Type B pancreatic cell (in vitro differentiated cells): ENCODE measurements at places on chromosomes 6 and 20. TPM values are rescaled to one million over a fixed set of nuclear protein-coding genes. Genes with fewer than 3 reads are reported as not detected.

LAMP5 gene
- total RNA-seq: 3.3 and 7.6 TPM in 2 replicates

SMLR1 gene
- 0.53 and 1.3 TPM in 2 replicates for total RNA-seq

MDN1 gene
- 36.7 and 43.1 TPM in 2 replicates for total RNA-seq

SLC22A7 gene
- 0.12 TPM in 1 of 2 replicates, not detected in the other for total RNA-seq

TFAP2C gene
- total RNA-seq: 20.5 and 71.7 TPM in 2 replicates

ELOVL2 gene
- total RNA-seq: 2.2 and 3.8 TPM in 2 replicates

DNA sequence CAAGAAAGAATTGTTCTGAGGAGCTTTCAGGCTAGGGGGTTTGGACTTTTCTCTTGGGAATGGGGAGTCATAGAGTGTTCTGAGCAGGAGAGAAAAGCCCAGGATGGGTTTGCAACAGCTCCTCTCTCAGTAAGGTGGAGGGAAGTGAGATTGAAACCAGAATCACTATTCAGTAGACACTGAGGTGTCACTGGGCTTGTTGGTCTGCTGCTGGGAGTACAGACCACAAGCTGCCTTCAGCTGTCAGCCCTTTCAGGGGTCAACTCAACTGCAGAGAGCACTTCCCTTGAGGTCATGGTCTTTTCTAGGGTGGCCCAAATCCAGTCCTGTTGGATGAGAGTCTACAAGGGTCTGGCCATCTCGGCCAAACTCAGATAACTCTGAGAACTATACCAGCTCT is 12.9 kb upstream of the FOXA2 start:
- DNase-seq: no peak

- no peak for DNase-seq
These were observed 37.0 kb downstream of the CDKAL1 start for GRCh38 chr6:20571261-20571660.

DNA sequence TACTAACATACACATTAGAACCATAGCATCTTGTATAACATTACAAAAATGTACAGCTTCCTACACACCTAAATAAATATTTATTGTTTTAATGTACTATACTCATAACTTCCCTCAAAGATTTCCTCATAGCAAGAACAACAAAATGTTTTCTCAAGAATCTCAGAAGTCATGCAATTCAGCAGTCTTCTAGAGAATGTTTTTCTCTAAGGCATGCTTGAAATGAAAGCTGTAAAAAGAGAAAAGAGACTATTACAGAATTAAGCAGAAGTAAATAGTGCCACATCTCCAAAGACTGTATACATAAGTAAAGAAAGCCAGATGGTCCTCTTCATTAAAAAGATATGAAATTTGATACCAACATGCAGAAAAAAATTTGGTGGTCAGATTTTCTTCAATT is 672.2 kb downstream of the EPM2A start:
- DNase-seq: no peak

- no peak for DNase-seq
These were observed 89.1 kb downstream of the FUT9 start for GRCh38 chr6:96104910-96105309.

DNA sequence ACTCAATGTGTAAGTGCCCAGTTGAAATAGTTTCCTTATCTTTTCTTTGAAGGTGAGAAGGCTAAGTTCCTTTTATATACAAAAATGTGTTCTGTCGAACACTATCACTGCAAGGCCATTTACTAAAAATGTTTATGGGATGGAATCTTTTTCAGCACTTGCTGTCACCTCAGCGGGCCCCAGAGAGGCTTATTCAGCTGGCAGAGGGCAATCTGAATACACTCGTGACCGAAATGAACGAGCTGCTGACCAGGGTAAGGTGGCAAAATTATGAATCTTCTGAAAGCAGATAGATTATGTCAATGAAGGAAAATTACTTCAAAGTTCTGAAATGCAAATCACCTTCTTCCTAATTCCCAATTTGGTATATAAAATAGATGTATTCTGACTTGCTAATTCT is 340.2 kb downstream of the ARHGAP18 start:
- DNase-seq: no peak

DNA sequence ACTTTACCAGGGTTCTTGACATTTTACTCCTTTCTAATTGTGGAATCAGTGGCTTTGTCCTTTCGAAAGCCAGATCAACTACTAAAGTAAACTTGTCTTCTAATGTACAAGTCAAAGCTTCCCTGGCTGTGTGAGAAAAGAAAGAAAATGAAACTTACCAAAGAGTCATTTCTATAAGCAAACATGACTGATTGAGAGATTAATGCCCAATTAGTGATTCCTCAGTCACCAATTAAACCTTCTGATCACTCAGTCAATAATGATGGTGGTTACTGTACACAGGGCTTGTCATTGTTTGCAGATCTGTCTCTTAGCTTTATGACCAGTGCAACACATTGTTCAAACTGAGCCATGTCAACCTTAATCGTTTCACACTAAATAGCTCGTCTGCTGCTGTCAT is 1168.4 kb upstream of the CITED2 start:
- DNase-seq: no peak

DNA sequence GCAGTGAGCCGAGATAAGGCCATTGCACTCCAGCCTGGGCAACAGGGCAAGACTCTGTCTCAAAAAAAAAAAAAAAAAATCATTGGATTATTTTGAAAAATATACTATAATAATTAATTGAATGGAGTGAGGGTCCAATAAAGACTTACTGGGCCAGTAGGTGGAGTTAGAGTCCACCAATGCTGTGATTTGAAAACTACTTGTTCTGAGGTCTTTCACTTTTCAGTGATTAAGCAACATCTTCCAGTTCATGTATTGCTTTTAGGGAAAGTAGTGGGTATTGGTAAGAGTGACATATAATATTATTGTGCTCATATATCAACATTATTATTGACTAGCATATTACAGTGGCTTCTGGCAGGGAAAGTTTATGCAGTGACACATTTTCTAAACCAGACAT is 530.3 kb downstream of the KHDRBS2 start:
- DNase-seq: no peak

GRCh38 chr6:128595544-128595943 is 75.1 kb upstream of the PTPRK start:
- no peak for DNase-seq

DNA sequence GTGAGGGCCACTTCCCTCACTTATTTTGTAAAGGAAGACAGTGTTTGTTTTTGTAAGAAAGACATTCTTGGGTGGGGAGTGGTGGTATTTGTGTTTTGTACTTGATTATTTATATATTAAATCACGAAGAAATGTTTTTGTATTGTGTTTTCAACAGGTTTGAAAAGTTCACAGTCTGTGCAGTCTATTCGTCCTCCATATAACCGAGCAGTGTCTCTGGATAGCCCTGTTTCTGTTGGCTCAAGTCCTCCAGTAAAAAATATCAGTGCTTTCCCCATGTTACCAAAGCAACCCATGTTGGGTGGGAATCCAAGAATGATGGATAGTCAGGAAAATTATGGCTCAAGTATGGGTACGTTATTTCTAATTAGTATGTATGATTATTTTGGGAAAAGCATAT is 137.2 kb downstream of the NCOA3 start:
- DNase-seq: no peak

DNA sequence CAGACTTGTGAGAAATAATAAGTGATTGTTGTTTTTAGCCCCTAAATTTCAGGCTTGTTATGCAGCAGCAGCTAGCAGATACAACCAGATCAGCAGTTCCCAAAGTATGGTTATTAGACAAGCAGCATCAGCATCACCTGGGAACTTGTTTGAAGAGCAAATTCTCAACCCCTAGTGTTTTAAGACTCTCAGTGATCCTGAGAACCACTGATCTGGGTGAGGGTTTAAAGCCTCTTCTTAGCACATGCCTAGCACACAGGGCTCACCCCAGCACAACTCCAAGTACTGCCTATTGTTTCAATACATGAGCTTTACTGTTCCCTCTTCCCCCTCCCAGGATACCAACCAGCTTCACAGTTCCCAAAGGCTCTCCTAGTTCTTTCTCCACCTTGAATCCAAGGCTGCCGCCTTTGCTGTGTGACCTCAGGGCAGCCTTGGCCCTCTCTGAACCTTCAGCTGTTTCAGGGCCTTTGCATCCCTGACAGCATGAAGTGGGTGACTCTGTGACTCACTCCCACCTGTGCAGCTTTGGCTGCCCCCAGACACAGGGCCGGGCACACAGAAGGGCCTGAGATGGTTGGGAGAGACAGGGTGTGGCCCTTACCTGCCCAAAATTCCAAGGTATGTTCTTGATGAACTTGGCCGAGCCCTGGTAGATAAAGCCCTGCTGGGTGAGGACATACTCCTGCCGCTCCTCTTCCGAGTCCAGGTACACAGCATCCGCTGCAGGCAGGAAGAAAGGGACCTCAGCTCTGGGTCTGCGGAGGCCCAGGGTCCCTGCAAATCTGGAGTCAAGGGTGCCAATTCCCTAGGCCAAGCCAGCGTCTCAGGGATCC is 14.5 kb downstream of the TGM2 start:
- DNase-seq: no peak

- DNase-seq: no peak
These were observed 41.2 kb downstream of the PDSS2 start for GRCh38 chr6:107418118-107418517.

- DNase-seq: no peak
These were observed 7.7 kb upstream of the LRRN4 start for GRCh38 chr20:6061544-6061943.

DNA sequence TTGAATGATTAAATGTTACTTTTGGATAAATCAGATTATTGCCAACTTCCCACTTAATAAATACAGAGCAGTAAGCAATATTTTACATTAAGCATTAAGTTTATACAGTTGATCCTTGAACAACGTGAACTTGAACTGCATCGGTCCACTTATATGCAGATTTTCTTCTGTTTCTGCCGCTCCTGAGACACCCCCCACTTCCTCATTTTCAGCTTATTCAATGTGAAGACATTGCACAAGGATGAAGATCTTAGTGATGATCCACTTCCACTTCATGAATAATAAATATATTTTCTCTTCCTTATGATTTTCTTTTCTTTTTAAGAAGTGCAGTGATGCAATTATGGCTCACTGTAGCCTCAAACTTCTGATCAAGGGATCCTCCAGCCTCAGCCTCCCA is 167.2 kb downstream of the LINC00237 start:
- no peak for DNase-seq

DNA sequence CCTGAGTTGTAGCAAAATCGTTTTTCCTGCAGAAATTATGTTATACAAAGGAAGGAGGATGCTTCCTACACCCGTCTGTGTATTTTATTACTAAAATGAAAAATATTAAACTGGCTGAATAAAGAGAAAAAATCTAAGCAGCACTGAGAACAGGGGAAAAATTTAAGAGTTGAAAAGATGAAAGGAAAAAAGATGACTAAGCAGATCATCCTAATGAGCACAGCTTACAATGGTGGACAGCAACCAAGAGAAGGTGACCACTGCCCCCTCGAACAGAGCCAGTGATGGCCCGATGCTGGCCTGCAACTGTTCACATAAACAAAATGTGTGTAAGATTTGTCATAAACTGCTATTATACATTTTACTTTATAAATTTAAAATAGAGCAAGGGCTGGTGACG is 4.2 kb downstream of the PROKR2 start:
- DNase-seq: no peak
